ENCODE measurements at places on chromosomes 16 and 17.
A peak's percentile ranks its signal among the peaks of the same experiment; 100 is the strongest.

DNA sequence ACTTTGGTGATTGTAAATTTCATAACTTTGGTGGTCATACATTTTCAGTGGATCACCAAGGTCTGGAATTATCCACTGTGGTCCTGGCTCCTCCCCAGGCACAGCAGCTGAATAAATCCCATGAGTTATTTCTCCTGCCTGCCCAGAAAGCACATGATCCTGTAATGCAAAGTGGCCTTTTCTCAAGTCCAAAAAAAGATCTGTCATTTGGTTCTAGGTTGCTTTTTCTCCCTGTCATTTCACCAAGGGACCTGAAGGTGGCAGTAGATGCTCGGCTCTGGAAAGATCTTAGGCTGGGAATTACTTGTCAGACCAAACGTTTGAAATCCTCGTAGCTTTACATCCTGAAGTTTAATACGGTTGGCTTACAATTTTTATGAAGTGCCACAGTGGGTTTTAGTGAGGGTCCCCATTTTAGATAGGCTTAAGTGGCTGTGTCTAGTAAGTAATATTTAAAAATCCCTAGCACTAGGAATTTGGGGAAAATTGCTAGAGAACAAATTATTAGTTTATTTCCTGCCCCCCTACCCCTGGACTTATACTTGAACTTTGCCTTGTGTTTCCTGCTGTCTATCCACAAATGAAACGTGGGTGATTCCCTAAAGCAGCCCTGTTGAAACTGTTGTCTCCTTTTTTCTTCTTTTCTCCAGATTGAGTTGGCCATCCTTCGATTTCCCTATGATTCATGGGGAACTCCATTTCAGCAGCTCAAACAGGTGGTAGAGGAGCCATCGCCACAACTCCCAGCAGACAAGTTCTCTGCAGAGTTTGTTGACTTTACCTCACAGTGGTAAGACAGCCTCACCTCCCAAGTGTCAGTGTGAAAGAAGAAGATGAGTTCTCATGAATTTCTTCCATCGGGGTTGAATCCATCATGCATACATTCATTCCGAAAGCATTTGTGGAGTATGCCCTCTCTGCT lies 111.7 kb downstream of the MAP2K6 start:
- DNase-seq: peak; percentile 38
- H3K27ac ChIP-seq: no peak overlapping the region
- H3K4me1 ChIP-seq: no peaks in the 10 kb centered on the region
- H3K36me3 ChIP-seq: peaks cover 26% of the 10 kb centered on the region
- H3K4me3 ChIP-seq: no peak overlapping the region

DNA sequence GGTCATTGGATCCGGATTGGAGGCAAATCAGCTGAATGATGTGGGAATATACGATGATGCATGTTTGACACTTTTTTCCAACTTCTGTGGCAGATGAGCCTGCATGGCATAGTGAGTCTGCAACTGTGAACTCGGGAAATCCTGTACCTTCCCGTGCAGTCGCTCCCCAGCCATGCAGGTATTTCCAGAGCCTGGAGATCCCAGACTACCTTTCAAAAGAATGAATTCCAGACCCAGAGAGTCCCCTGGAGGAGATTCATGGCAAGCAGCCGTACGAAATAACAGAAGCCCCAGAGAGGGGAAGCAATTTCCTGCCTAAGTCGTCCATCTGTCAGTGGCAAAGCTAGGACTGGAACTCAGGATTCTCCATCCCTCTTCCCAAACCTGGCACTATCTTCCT lies 75.7 kb upstream of the FAM20A start:
- H3K27ac ChIP-seq: no peak overlapping the region
- no peaks in the 10 kb centered on the region for H3K4me1 ChIP-seq
- no peak for DNase-seq
- no peaks in the 10 kb centered on the region for H3K36me3 ChIP-seq
- no peak overlapping the region for H3K4me3 ChIP-seq

- H3K4me1 ChIP-seq: peaks cover 88% of the 10 kb centered on the region
- H3K36me3 ChIP-seq: no peaks in the 10 kb centered on the region
- peak; percentile 60 for DNase-seq
- no peak within 1 kb of the TSS for H3K27ac ChIP-seq
- peaks cover 93% of the 10 kb centered on the region for H3K27me3 ChIP-seq
- no peak within 1 kb of the TSS for H3K4me3 ChIP-seq
These were observed at the start of gene LHX1 for GRCh38 chr17:36937001-36937958. Gene LHX1, plus strand, starts transcription at chr17:36937475. Its CDS starts 723 bp downstream, at chr17:36938198.

GRCh38 chr16:79411805-79412204 lies 188.7 kb downstream of the MAF start:
- DNase-seq: no peak
- peaks cover 19% of the 10 kb centered on the region for H3K4me1 ChIP-seq
- no peaks in the 10 kb centered on the region for H3K36me3 ChIP-seq

- no peak overlapping the region for H3K4me3 ChIP-seq
- H3K4me1 ChIP-seq: peaks cover 36% of the 10 kb centered on the region
- no peak overlapping the region for H3K27ac ChIP-seq
- DNase-seq: no peak
- H3K36me3 ChIP-seq: peaks cover 4% of the 10 kb centered on the region
These were observed 3.7 kb downstream of the TMEM101 start for GRCh38 chr17:44010966-44011647.

DNA sequence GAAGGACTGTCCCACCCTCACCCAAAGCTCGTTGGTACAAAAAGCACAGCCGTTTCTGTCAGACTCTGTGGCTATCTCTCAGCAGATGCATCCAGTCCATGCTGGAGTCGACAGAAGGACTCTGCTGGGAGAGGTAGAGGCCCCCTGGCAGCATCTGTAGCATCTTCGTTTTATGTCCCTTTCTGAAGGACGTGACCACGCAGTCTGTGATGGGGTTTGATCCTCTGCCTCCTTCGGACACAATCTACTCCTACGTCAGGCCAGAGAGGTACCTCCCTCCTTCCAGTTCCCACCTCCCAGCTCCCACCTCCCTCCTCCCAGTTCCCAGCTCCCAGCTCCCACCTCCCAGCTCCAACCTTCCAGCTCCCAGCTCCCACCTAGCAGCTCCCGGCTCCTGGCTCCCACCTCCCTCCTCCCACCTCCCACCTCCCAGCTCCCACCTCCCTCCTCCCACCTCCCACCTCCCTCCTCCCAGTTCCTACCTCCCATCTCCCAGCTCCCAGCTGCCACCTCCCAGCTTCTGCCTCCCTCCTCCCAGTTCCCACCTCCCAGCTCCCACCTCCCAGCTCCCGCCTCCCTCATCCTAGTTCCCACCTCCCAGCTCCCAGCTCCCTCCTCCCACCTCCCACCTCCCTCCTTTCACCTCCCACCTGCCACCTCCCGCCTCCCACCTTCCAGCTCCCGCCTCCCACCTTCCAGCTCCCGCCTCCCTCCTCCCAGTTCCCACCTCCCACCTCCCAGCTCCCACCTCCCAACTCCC lies 11.4 kb upstream of the MC1R start:
- H3K4me3 ChIP-seq: no peak overlapping the region
- no peaks in the 10 kb centered on the region for H3K27me3 ChIP-seq
- no peak overlapping the region for H3K27ac ChIP-seq
- no peak for DNase-seq
- peaks cover 59% of the 10 kb centered on the region for H3K36me3 ChIP-seq

DNA sequence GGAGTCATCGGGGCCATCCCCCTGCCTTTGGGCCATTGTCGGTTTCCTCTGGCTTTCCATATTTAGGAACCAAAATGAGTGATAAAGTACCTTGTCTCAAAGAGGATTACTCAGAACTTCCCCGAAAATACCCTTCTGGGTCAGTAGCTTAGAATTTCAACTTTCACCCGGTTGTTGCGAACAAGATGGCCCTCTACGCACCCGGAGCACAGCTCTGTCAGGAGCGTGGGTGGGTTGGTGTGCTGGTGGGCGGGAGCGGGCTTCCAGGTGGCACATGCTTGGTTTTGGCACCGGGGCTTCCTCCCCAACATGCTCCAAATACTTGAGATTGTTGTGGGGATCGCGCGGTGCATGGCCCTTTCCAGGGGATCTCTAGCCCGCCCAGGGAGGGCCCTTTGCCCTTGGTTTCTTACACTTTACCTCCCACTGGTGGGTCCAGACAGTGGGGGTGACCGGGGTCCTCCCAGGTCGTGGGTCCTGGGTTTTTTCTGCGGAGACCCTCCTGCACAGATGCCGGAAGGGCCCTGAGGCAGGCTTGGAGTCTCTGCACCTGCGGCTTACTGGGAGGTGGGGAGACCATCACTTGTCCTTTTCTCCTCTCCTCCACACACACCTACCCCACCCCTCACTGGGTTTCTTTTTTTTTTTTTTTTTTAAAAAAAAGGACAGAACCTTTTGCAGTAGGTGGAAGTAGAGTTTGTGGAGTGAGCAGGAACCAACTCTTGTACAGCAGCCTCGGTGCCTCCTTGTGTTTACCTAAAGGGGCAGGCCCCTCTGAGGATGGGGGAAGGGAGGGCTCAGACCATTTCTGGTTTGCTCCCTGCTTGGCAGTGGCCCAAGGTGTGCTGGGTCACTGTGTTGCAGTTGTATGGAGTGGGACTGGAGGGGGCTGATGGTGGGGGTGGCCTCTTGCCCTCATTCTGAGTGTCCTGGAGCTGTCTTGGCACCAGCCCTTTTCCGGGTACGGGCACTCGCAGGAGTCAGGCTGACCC lies 142.1 kb downstream of the SEC14L1 start:
- peaks cover 28% of the 10 kb centered on the region for H3K4me1 ChIP-seq
- peaks cover 21% of the 10 kb centered on the region for H3K27me3 ChIP-seq
- no peak for DNase-seq
- H3K27ac ChIP-seq: no peak overlapping the region
- H3K4me3 ChIP-seq: no peak overlapping the region
- H3K36me3 ChIP-seq: no peaks in the 10 kb centered on the region

- H3K36me3 ChIP-seq: no peaks in the 10 kb centered on the region
- H3K27me3 ChIP-seq: no peaks in the 10 kb centered on the region
- H3K27ac ChIP-seq: no peak overlapping the region
- H3K4me1 ChIP-seq: peaks cover 8% of the 10 kb centered on the region
- DNase-seq: no peak
These were observed 5.4 kb upstream of the NUP85 start for GRCh38 chr17:75199886-75200618.

- H3K36me3 ChIP-seq: peaks cover 67% of the 10 kb centered on the region
- H3K4me3 ChIP-seq: no peak overlapping the region
- peaks cover 58% of the 10 kb centered on the region for H3K4me1 ChIP-seq
- no peaks in the 10 kb centered on the region for H3K27me3 ChIP-seq
These were observed 8.4 kb downstream of the TSPOAP1 start for GRCh38 chr17:58320163-58320558.

GRCh38 chr16:19031738-19032137 lies 35.7 kb upstream of the COQ7 start:
- H3K4me3 ChIP-seq: no peak overlapping the region
- H3K27me3 ChIP-seq: no peaks in the 10 kb centered on the region
- H3K36me3 ChIP-seq: no peaks in the 10 kb centered on the region
- no peak for DNase-seq

- no peaks in the 10 kb centered on the region for H3K36me3 ChIP-seq
- H3K27ac ChIP-seq: no peak overlapping the region
- H3K4me3 ChIP-seq: no peak overlapping the region
- no peaks in the 10 kb centered on the region for H3K27me3 ChIP-seq
- DNase-seq: no peak
- H3K4me1 ChIP-seq: no peaks in the 10 kb centered on the region
These were observed 77.2 kb downstream of the FTO start for GRCh38 chr16:53781023-53781605.

DNA sequence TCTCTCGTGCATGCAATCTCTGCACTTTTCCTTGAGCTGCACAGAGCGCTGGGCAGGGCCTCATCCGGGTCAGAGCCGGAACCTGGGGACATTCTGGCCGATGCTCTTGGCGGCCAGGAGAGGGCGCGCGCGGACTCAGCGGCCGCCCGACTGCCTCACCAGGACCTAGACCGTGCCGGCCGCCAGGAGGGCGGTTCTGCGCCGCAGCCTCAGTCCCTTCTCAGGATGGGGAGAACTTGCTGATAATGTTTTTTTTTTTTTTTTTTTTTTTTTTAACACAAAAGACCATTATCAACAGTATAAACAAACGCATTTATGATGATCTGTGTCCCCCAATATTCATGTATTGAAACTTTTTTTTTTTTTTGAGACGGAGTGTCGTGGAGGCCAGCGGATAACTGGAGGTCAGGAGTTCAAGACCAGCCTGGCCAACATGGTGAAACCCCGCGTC lies 8.1 kb upstream of the FLYWCH2 start:
- H3K27me3 ChIP-seq: no peaks in the 10 kb centered on the region
- H3K27ac ChIP-seq: no peak overlapping the region
- no peaks in the 10 kb centered on the region for H3K36me3 ChIP-seq
- H3K4me3 ChIP-seq: no peak overlapping the region
- DNase-seq: peak; percentile 60
- H3K4me1 ChIP-seq: peaks cover 10% of the 10 kb centered on the region

GRCh38 chr16:12964461-12964860 lies 63.1 kb downstream of the SHISA9 start:
- no peak overlapping the region for H3K27ac ChIP-seq
- DNase-seq: no peak
- H3K36me3 ChIP-seq: no peaks in the 10 kb centered on the region
- no peaks in the 10 kb centered on the region for H3K27me3 ChIP-seq

DNA sequence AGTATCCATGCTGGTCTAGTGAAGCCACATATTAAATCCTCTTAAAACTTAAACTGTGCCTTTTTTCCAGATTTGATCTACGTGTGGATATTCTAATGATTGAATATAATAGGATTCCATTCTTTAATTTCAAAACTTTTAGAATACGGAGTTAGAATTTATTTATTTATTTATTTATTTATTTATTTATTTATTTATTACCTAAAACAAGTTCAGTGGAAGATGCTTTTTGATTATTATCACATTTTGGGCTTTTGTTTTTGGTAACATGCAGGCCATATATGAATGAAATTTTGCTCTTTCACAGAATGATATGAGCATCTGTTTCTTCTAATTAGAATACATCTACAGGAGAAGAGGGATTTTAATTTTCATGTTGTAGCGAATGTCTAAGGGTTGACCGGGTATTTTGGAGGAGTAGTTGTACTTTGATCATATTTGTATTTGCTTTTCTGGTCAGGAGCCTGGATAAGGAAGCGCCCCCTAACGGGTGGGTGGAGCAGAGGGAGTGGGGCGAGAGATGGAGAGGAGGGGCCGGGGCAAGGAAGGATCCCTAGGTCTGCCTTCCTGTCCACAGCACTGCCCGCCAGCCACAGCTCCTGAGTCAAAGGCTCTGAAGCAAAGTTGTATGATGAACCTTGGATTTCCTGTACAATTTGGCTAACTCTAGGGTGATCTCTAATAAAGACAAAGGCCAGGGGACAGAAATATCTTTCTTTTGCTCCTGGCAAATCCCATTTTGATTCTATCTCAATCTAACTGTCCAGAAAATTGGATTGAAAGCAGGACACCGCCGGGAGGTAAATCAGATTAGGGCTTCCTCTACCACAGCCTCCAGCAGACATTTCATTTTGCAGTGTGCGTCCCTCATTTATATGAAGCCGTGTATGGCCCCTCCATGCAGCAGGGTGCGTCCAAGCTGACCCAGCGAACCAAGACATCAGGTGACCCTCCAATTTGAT lies 149.1 kb downstream of the PRKCA start:
- H3K27me3 ChIP-seq: no peaks in the 10 kb centered on the region
- DNase-seq: no peak
- H3K36me3 ChIP-seq: no peaks in the 10 kb centered on the region
- H3K4me1 ChIP-seq: no peaks in the 10 kb centered on the region

- H3K4me3 ChIP-seq: no peak overlapping the region
- no peaks in the 10 kb centered on the region for H3K27me3 ChIP-seq
- no peak for DNase-seq
- no peaks in the 10 kb centered on the region for H3K4me1 ChIP-seq
- peaks cover 33% of the 10 kb centered on the region for H3K36me3 ChIP-seq
These were observed 15.7 kb upstream of the GFOD2 start for GRCh38 chr16:67734731-67735201.

GRCh38 chr16:14364386-14365199 lies 265.5 kb downstream of the PARN start:
- no peak overlapping the region for H3K27ac ChIP-seq
- no peak for DNase-seq
- no peaks in the 10 kb centered on the region for H3K36me3 ChIP-seq
- H3K4me3 ChIP-seq: no peak overlapping the region
- H3K27me3 ChIP-seq: no peaks in the 10 kb centered on the region
